Fibroblast of skin of left biceps (primary cell): ENCODE measurements at places on chromosomes 11 and 22.

DNA sequence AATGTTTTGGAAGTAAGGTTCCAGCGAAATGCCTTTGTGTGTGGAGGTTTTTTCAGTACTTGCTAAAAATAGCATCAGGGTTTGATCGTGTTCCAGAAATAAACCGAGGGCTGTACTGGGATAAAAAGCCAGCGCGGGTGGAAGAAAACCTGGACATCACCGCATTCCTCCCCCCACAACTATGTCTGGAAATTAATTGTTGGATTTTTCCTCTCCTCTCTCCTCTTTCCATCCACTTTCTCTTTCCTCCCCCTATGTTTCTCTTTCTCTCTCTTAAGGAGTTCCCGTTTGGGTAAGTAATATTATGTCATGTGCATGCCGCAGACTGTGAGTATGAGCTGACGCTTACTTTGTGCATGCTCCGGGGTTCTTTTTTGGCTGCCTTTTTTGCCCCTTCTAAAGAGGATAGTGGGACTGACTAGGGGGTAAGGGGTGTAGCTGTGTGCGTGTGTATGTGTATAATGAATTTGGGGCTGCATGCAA lies 104.2 kb upstream of the HSD17B12 start:
- DNase-seq: no peak

DNA sequence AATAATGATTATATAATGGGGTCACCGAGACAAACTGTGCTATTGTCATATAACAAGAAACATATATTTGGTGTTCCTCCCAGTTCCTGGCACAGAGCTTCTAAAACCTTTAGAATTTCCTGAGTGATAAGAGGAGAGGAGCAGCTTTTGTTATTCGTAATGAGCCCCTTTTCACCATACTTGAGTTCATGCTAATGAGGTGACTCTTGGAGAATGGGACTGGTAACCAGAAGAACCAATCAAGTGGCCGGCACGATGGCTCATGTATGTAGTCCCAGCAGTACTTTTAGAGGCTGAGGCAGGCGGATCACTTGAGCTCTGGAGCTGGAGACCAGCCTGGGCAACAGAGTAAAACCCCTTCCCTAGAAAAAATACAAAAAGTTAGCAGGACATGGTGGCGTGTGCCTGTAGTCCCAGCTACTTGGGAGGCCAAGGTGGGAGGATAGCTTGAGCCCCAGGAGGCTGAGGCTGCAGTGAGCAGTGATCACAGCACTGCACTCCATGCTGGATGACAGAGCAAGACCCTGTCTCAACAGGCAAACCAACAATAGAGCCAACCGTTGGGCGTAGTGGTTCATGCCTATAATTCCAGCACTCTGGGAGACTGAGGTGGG lies 62.7 kb upstream of the FTH1 start:
- DNase-seq: no peak

DNA sequence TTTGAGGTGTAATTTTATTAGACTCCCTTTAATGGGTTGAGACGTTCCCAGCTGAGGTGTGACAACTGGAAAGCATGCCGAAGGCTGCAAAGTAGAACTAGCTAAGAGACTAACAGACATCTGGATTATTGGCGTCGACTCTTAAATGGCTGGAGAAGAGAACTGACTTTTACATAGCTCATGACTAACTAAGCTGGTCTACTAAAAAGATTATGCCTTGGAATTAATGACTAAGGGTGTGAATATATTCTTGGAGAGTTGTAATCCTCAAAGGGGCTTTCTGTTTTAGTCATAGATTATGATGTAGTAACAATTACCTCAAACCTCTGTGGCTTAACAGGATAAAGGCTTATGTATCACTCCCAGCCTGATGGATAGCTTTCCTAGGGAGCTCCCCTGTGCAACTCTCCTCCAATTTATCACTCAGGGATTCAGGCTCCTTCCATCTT lies 39.5 kb upstream of the SLC5A12 start:
- DNase-seq: no peak

- no peak for DNase-seq
Observed at GRCh38 chr22:18977824-18978425, 41.8 kb upstream of the PRODH start.

DNA sequence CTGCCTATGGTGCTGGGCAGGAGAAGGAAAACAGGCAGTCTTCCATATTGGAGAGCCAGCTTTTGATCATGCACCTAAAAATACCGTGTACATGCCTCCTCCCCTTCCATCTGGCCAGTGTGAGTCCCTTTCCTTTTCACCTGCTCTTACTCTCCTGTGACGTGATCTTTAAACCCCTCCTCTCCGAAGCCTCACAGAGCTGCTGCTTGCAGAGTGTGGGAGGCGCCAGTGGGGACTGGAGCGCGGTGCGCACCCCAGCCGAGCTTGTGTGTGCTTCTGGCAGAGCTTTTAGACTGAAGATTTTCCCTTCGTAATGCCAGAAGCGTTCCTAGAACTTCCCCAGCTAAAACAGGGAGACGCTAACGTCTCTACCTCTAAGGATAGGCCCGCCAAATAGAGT lies 29.8 kb downstream of the MUC6 start:
- DNase-seq: no peak

GRCh38 chr11:15412054-15412453 lies 297.3 kb downstream of the INSC start:
- no peak for DNase-seq
